Mesenteric fat pad (tissue), 1 donor: ENCODE measurements at places on chromosomes 7 and 10. TPM values are rescaled to one million over a fixed set of nuclear protein-coding genes. Genes with fewer than 3 reads are reported as not detected.

DNA sequence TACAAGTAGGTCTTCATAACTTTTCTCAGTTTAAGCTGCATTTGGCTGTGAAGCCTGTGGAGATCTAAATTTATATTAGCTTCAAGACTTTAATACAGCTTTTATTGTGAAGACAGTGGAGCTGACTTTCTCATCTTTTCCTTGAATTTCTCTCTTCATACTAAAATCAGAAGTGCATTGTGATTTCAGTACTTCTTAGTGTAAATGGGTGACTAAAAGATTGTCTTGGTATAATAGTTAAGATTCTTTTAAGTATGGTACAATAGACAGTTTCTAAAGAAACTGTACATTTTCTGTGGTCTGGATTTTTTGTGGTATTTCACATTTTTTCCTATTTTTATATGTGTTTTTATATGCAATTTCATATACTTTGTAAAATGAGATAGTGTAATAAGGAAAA, 21.0 kb upstream of the DDX21 start:
- DNase-seq, result no peak

DNA sequence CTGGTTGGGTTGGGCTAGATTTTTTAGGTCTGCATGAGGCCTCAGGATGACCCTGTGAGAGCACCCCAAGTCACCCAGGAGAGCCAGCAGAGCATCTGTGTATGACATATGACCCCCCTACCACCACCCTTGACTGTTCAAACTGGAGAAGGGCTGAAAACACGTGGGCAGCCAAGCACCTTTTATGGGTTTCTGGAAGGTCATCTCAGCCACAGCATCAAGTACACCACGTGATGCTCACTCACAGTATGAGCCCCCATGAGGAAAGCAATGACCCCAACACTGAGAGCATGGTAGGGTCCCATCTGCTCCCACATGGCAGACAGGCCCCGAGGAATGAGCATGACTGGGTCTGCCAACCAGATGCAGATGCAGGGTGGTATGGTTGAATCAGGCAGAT, 149.4 kb upstream of the GDF10 start:
- DNase-seq, result no peak

DNA sequence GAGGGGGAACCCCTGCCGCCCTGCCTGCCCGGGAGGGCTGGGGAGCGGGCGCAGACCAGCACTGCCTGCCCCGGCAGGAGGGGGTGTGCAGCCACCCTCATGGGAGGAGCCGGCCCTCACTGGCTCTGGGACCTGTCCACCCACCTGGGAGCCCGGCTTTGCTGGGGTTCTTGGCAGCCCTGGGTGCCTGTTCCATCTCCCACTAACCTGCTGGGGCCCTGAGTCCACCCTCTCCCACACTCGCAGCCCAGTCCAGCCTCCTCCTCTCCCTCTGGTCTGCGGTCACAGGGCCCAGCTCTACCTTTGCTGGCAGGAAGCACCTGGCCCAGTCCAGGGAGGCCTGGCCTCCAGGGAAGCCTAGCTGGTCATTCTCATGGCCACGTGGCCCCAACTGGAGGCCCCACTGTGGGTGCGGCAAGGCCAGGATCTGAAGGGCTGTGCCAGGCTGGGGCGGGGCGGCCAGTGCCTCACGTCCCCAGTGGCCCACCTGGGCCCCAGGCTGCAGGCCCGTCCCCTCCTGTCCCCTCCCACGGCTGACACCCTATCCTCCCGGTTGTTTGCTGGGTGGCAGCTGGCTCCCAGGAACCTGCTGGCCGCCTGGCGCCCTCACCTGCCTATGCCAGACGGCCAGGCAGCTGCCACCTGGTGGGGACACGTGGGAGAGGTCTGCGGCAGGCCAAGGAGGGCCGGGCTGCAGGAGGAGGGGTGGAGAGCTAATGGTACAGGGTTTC, at the start of gene TMEM184A:
Gene TMEM184A (minus strand): TSS at position 393 of the 731 bp plus-strand sequence. CDS start 721 bp downstream, outside the sequence.
- no peak for DNase-seq

DNA sequence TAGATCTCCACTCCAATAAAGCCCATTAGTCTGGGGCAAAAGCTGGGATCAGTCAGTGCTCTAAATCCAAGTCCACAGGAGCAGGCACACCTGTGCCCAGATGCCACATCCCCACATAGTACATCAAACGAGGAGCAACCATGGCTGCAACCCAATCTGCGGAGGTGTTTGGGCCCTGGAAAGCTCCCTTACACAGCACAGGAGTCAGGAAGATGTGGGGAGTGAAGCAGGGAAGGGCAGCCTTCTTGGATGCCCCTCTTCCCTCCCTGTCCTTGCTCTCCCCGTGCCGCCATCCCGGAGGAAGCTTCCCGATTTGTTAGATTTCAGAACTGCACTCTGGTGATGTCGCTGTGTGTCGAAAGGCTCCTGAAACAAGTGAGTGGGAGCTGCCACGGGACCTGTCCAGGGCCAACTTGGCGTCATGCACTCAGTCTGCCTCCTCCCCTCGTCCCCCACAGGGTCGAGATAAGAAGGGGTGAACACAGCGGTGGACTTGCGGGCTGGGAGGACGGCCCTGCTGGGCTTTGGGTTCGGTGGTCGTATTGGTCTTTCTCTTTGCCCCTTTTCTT, 230.6 kb upstream of the GRB10 start:
- DNase-seq, result peak; percentile 84

DNA sequence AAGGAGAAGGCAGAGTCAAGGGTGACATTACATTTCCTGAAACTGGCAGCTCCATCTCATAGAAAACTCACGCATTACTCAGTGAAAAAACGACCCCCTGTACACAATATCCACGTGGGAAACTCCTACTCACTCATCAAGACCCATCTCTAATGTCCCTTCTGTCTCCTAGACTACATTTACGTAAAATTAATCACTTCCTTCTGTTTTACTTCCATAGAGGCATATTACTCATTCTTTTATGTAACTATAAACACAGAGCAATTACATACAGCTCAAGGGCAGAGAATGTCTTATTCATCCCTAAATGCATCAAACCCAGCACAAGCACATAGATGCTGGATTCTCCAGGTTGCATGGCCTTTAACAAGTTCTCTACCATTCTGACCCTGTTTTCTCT, 281.8 kb downstream of the KCNMA1 start:
- DNase-seq, result no peak

DNA sequence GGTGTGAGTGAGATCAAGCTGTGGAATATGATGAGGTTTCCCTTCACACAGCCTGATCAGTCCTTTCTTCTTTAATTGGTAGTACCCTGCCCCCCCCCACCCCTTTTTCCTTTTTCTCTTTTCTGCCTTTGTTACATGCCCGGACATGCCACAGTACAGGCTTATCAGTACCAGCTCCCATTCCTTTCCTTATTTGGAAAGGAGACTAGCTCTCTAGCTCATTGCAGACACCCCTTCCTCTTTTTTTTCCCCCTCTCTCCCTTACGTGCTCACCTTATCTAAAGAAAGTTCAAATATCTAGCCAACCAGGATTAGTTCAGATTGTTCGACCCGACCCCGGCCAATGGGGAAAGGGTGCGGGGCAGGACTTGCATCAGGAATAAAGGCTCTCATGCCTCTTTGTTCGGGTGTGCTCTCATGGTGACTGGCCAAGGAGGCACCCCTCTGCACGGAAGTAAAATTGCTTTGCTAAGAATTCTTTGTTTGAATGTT, 230.4 kb downstream of the ACTR3B start:
- DNase-seq, result no peak

DNA sequence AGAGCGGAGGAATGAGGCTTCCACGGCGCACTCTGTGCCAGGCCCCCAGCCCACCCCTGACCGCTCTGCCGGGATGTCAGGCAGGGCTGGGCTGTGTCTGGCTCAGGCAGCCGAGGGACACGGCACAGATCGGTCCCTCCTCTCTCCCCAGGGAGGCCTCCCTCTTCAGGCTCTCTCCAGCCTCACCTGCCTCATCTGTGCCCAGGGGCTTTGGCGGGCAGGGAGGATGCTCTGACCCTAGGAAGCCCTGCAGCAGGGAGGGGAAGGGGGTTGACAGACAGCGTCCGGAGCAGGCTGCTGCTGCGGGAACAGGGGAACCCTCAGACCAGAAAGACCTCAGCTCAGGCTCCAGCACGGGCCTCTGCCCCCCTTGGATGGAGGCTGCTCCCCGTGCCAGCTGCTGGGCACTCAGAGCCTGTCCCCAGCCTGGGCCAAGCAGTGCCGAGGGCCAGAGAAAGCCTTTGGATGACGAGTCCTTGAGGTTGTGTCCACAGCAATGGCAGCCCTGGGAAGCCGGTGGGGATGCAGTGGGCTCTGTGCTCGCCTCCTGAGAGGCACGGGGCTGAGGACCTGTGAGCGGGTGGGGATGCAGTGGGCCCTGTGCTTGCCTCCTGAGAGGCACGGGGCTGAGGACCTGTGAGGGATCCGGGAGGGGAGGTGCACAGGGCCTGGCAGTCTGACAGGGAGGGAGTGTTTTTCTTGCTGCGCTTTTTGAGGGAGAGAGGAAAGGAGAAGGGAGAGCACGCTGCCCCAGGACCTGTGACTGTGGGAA, 66.9 kb downstream of the FOXL3 start:
- DNase-seq, result no peak

PTN gene
- 10.3 TPM for total RNA-seq

LIPK gene
- not detected for total RNA-seq

DNA sequence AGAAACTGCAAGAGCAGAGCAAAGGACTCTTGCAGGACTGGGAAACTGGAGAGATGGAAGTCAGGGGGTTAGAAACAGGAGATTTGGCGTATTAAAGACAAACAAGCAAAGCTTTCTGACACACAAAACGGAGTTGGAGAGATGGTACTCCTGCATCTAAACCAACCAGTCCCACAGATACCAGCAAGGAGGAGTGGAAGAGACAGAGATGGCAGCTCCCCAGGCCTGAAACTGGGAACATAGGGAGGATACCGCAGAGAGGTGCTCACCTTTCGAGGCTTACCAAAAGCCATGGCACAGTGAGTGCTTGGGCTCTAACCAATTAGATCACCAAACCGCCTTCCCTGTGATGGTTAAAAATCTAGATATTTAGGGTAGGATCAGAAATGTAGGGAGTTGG, 4.8 kb upstream of the MBL2 start:
- DNase-seq, result no peak

EFCAB10 gene
- total RNA-seq, result not detected

ZNF853 gene
- 4.1 TPM for total RNA-seq

GRCh38 chr10:69814251-69814650, 12.5 kb downstream of the COL13A1 start:
- no peak for DNase-seq

GRCh38 chr7:41731493-41732435, 28.9 kb upstream of the INHBA start:
- no peak for DNase-seq

OLAH gene
- total RNA-seq, result 2.0 TPM

- no peak for DNase-seq
These were observed 198.0 kb downstream of the CAMK1D start for GRCh38 chr10:12547301-12547771.

STAMBPL1 gene
- total RNA-seq, result 5.1 TPM

GRCh38 chr7:82183634-82184033, 259.9 kb downstream of the CACNA2D1 start:
- DNase-seq, result no peak

GRCh38 chr10:14240253-14241189, 90.2 kb downstream of the FRMD4A start:
- DNase-seq, result no peak
